ENCODE measurements at places on chromosomes 5 and 9. TPM values are rescaled to one million over a fixed set of nuclear protein-coding genes. Genes with fewer than 3 reads are reported as not detected.

DNA sequence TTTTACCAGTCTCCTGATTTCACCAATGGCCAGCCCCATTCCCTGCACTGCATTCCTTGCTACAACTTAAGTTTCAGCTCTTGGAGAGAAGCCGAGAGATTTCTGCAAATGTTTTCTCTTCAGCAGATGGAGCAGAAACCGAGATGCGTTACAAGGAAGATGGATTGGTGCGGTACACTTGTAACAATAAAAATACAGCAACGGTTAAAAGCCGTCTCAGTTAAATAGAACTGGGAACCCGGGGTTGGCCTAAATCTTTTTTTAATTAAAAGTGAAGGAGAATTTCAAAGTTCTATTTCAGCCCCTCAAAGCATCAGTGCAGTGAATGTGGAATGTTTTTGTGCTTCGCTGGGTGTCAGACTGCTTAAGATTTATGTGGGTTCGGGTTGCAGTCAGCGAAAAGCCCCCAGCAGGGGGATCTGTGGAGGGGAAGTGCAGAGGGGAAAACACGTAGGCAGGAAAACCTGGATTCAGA, 19.8 kb downstream of the BRINP1 start:
- no peak for DNase-seq

DNA sequence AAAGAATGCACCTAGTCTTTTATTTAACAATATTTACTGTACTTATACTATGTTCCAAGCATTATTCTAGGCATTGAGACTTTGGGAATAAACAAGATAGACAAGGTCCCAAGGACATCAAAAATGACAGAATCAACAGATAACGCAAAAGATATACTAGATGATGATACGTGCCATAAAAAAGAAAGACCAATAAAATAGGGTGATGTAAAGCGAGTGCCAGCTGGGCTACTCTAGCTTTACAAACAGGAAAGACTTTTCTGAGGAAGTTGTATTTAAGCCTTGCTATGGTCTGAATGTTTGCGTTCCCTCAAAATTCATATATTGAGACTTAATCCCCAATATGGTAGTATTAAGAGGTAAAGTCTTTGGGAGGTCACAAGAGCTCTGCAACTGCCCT, 310.2 kb upstream of the RGMB start:
- no peak for DNase-seq

GRCh38 chr5:68995845-68996545, 97.8 kb upstream of the SLC30A5 start:
- DNase-seq, result no peak

IL9 gene
- 0.52 TPM for total RNA-seq

S100Z gene
- total RNA-seq, result 1.5 TPM

MYOT gene
- total RNA-seq, result 0.33 TPM

CA9 gene
- 1.0 TPM for total RNA-seq

NFX1 gene
- 23.3 TPM for total RNA-seq
